ENCODE measurements at places on chromosomes 7 and 10. TPM values are rescaled to one million over a fixed set of nuclear protein-coding genes. Genes with fewer than 3 reads are reported as not detected.

Gene KCNH2
- 0.07 TPM for total RNA-seq

Gene VPS37D
- total RNA-seq: not detected

Gene RNLS
- 2.9 TPM for total RNA-seq

GRCh38 chr10:103763374-103764202 is 91.8 kb downstream of the SH3PXD2A start:
- H3K4me3 ChIP-seq: peak overlapping the region; percentile 11
- DNase-seq: peak; percentile 71
- no peaks in the 10 kb centered on the region for H3K36me3 ChIP-seq
- H3K27me3 ChIP-seq: no peaks in the 10 kb centered on the region
- H3K4me1 ChIP-seq: peaks cover 70% of the 10 kb centered on the region
- peak overlapping the region; percentile 52 for H3K27ac ChIP-seq

DNA sequence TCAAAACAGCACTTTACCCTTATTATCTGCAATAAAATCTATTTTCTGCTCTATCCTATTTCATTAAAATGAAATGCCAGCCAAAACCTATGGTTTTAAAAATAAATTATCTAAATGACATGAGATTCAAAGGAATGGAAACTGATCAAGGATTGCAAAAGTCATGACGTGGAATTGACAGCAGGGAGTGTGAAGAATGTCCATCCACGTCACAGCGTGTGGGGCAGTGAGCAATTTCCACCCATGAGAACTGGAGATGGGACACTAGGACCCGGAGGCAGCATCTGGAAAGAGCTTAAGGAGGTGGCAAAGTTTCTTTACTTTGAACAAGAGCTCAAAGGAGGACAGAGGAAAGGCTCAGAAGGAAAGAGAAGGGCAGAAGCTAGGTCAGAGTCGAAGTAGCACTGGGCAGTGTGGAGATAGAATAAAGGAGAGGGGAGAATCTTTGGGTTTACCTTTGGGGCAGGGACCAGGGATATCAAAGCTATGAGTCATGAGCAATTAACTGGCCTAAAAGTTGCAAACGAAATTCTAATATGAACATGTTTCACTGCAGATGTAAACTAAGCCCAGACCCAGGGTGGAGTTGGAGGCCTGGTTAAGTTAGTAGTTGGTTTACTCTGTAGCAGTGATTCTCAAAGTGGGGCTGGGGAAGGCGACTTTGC is 24.9 kb upstream of the STK17A start:
- H3K4me1 ChIP-seq: peaks cover 15% of the 10 kb centered on the region
- no peak overlapping the region for H3K4me3 ChIP-seq
- no peak for DNase-seq
- H3K36me3 ChIP-seq: no peaks in the 10 kb centered on the region

DNA sequence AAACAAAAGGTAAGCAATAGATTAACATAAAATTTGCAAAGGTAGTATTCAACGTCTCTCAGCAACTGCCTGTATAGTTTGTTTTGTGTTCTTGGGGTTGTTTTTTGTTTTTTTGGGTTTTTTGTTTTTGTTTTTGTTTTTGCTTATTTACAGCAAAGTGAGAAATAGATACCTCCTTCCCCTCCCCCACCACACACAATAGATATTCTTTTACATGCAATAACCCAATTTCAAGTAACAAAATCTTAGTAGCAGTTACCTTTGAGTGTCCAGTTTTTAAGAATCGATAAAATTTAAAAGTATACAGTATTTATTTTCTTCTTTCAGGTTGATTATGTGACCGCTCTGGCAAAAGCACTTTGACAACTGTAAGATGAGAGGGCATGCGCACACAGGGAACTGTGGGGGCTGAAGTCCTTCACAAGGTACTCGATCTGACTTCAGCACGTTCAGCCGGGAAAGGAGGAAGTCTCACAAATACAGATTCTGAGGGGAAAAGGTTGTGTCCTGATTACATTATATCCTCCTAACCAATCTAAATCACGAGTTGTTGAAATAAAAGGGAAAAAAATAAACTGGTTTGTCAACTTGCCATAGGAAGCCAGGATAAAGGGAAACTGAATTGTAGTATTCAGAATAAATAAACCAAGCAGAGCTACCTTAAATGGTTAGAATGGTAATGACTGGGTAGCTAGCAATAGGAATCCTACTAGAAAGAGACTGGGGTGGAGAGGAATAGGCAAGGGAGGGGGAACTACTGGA is 47.8 kb downstream of the CPEB3 start:
- H3K36me3 ChIP-seq: peaks cover 10% of the 10 kb centered on the region
- H3K27me3 ChIP-seq: peaks cover 14% of the 10 kb centered on the region
- H3K4me1 ChIP-seq: peaks cover 35% of the 10 kb centered on the region

- no peak overlapping the region for H3K27ac ChIP-seq
- no peak overlapping the region for H3K4me3 ChIP-seq
- H3K27me3 ChIP-seq: no peaks in the 10 kb centered on the region
- H3K4me1 ChIP-seq: peaks cover 17% of the 10 kb centered on the region
Observed at GRCh38 chr7:2087744-2088143, 145.0 kb downstream of the MAD1L1 start.

GRCh38 chr7:17661982-17662585 is 278.2 kb downstream of the SNX13 start:
- H3K36me3 ChIP-seq: no peaks in the 10 kb centered on the region
- no peak for DNase-seq
- no peak overlapping the region for H3K27ac ChIP-seq
- no peak overlapping the region for H3K4me3 ChIP-seq
- H3K4me1 ChIP-seq: no peaks in the 10 kb centered on the region
- H3K27me3 ChIP-seq: peaks cover 6% of the 10 kb centered on the region
